ENCODE measurements at places on chromosomes 1 and 21.

DNA sequence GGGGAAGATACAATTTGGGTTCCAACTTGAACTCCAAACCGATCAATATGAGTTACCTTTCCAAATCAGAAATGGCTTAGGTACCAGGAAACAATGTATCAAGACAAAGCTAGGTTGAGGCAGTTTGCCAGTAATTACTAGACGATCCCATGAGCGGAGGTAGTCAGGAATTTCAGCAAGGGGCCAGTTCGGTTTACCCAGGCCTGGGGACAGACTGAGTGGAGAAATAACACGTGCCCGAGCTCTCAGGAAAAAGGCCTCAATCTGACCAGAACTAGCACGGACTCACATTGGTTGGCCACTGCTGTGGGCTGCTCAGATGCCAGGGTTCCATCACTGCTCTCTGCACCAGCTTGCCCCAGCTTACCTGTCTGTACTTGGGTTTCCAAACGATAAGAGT lies 15.3 kb downstream of the CLSTN1 start:
- DNase-seq: no peak
- H3K27ac ChIP-seq: no peak overlapping the region
- no peaks in the 10 kb centered on the region for H3K36me3 ChIP-seq
- H3K27me3 ChIP-seq: no peaks in the 10 kb centered on the region

GRCh38 chr1:160664573-160665051 lies 17.8 kb upstream of the SLAMF1 start:
- no peak overlapping the region for H3K4me3 ChIP-seq
- no peak for DNase-seq
- no peak overlapping the region for H3K27ac ChIP-seq
- no peaks in the 10 kb centered on the region for H3K4me1 ChIP-seq
- H3K27me3 ChIP-seq: no peaks in the 10 kb centered on the region

DNA sequence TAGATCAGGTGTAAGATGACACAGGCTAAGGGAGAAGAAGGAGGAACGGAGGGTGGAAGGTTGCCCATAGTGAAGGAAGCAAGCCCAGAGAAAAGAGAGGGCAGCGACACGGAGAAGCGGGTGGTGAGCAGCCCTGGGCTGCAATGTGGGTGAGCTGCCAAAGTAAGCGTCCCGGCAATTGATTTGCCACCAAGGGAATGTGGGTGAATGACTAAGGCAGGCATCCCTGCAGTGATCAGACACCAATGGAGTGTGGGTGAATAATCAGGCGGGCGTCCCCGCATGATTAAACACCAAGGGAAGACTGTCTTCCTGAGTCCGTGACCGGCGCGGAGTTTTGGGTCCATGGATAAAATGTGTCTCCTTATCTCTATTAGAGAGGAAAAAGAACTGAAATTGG lies 79.6 kb downstream of the UCHL5 start:
- DNase-seq: no peak
- no peak overlapping the region for H3K4me3 ChIP-seq
- no peaks in the 10 kb centered on the region for H3K36me3 ChIP-seq
- no peaks in the 10 kb centered on the region for H3K27me3 ChIP-seq

DNA sequence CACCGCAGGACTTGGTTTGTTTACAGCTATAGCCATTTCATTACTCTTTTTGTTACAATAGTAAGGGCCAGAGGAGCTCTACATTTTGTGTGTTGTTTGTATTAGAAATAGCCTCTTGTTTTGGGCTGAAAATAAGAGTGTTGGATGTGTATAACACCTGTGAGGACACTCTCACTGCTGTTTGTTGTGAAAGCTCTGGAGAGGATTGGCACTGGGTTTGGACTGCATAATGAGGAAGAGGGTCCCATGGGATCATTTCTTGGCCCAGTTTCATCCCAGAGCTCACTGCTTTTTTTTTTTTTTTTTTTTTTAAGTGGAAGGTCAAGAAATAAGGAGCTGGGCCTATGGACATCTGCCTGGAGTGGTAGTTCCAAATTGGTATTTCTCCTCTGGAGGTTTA lies 61.6 kb upstream of the KIAA0040 start:
- no peaks in the 10 kb centered on the region for H3K4me1 ChIP-seq
- no peaks in the 10 kb centered on the region for H3K27me3 ChIP-seq
- DNase-seq: no peak
- no peak overlapping the region for H3K27ac ChIP-seq
- no peaks in the 10 kb centered on the region for H3K36me3 ChIP-seq

DNA sequence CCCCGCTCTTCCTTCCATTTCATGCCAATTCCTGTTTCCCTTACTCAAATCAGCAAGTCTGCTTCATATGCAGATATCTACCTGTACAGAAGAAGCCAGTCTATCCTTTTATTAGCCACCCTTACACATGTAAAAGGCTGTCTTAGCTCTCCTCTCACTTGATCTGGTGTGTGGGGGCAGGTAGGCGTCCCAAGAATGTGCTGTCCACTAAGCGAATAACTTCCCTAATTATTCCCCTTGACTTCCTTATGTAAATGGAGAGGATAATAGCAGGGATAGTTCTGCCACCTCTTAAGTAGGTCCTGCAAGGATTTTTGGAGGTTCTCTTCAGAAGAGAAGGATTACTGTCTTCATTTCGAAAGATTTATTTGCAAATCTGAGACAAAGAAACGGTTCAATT lies 160.4 kb downstream of the TTLL7 start:
- no peak overlapping the region for H3K27ac ChIP-seq
- H3K4me3 ChIP-seq: no peak overlapping the region
- no peaks in the 10 kb centered on the region for H3K36me3 ChIP-seq
- H3K27me3 ChIP-seq: no peaks in the 10 kb centered on the region
- DNase-seq: no peak

- H3K36me3 ChIP-seq: no peaks in the 10 kb centered on the region
- H3K4me1 ChIP-seq: peaks cover 53% of the 10 kb centered on the region
- H3K27me3 ChIP-seq: no peaks in the 10 kb centered on the region
- H3K4me3 ChIP-seq: no peak overlapping the region
- H3K27ac ChIP-seq: no peak overlapping the region
Observed at GRCh38 chr1:34827341-34827941, 32.1 kb downstream of the SMIM12 start.

DNA sequence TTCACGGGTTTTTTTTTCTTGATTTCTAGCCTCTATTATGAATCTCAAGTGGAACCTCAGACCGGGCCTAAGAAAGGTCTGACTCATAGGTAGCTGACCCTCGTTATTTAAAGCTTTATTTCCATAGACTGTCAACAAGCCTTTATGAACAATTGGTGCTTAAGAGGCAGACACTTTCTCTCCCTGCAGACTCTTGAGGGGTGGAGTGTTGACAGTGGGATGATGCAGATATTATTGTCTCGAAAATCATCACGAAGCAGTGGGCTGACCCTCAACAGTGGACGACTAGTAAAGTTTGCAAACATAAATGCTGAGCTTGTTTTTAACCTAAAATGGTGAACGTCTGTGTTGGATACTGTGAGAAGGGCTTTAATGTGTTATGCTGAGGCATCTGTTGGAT lies 1.8 kb downstream of the SFT2D2 start:
- H3K4me3 ChIP-seq: peak overlapping the region; percentile 95
- no peaks in the 10 kb centered on the region for H3K27me3 ChIP-seq
- peak overlapping the region; percentile 99 for H3K27ac ChIP-seq
- no peak for DNase-seq

DNA sequence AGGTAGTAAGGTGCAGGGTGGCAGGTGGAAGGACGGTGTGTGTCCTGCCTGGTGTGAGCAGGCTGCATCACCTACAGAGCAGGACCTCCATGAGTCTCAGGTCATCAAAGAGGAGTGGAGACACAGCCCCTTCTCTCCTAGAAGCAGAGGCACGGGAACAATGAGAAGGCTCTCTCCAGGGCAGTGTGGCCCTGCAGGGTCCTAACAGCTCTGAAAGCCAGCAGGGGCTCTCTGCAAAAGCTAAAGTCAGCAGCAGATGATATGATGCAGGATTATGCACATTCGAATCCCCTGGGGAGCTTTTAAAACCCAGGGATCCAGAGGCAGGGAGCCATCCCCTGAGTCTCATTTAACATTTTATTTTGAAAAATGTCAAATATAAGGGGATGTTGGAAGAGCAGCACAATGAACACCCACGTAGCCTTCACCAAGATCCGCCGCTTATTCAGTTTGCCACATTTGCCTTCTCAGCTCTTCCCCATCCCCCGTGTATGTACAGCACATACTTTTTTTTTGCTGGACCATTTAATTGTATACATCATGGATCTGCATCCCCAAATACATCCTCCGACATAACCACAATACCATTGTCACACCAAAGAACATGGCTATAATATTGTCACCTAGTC lies 88.1 kb downstream of the CNIH3 start:
- no peaks in the 10 kb centered on the region for H3K36me3 ChIP-seq
- H3K4me1 ChIP-seq: no peaks in the 10 kb centered on the region
- no peak overlapping the region for H3K4me3 ChIP-seq
- DNase-seq: no peak
- no peaks in the 10 kb centered on the region for H3K27me3 ChIP-seq

DNA sequence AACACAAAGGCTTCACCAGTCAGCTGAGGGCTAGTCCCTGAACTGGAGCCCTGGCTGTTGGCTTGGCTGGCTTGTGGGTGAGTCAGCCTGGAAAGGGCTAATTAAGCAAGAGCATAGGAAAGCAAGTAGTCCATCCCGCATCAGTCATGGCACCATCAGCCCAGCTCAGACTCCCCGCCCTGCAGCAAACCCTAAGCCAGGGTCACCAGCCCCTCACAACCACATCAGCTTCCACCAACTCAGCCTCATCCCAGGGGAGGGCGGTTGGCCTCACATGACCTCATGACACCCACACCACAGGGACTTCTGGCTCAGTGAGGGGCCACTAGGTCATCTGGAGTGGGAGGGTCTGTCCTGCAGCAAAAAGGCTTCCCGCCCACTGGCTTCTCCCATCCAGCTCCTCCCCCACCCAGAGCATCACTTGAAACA lies 7.0 kb upstream of the SPATC1L start:
- H3K4me3 ChIP-seq: no peak overlapping the region
- no peaks in the 10 kb centered on the region for H3K27me3 ChIP-seq

GRCh38 chr1:221598122-221598521 lies 143.8 kb downstream of the DUSP10 start:
- no peaks in the 10 kb centered on the region for H3K36me3 ChIP-seq
- no peaks in the 10 kb centered on the region for H3K4me1 ChIP-seq
- DNase-seq: no peak
- no peaks in the 10 kb centered on the region for H3K27me3 ChIP-seq

- no peaks in the 10 kb centered on the region for H3K36me3 ChIP-seq
- H3K27ac ChIP-seq: no peak overlapping the region
- H3K27me3 ChIP-seq: no peaks in the 10 kb centered on the region
- H3K4me1 ChIP-seq: peaks cover 24% of the 10 kb centered on the region
Observed at GRCh38 chr1:237386362-237387143, 344.6 kb downstream of the RYR2 start.

DNA sequence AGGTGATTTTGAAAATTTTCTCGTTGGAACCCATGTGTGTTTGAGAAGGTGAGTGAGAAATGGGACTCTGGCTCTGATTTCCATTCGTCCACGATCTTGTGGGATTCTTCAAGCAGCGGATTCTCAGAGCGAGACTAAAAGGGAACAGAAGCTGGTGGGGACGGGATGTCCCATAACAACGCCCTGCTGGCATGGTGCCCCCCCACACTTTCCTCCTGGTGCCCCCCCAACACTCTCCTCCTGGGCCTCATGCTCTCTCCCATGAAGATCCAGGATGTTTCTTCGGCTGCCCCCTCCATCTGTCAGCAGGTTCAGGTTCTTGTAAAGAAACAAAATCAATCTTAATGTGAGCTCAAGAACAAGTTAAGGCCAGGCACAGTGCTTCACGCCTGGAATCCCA lies 29.1 kb downstream of the PRDM15 start:
- H3K4me3 ChIP-seq: no peak overlapping the region
- H3K27ac ChIP-seq: no peak overlapping the region
- DNase-seq: no peak
- peaks cover 16% of the 10 kb centered on the region for H3K36me3 ChIP-seq
